ENCODE measurements at places on chromosomes 2 and 18.

DNA sequence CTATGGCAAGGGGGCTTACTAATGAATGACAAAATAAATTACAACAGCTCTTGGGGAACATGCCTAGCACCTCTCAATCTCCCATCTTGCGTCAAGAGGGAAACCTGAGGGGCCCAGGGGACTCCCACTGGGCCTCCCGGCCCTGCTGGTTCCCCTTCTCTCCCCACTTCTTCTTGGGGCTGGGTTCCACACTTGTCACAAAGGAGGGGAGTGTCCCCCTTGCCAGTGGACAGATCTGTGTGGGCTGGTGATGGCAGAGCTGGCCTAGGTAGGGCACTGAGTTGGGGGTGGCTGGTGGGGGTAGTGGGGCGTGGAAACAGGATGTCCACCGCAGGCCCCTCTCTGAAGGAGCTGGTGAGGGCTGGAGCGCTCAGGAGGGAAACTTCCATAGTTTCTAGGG, 184.0 kb upstream of the HAAO start:
- DNase-seq: no peak

DNA sequence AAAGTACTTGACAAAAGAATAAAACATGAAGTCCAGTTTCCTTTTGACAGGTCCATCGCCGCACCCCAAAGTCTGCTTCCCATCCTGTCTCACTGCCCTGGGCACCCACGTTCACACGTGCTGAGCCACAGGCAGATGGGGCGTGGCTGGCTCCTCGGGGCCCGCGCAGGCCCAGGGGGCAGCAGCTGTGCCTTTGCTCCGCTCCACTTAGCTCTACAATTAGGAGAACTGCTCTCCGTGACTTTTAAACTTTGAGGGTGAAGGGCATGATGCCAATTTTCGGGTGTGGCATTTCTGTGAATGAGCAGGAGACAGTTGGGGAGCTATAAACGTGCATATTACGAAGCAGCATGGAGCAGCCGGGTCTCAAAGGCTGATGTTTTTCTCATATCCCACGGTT, 152.4 kb downstream of the TDRD15 start:
- DNase-seq: no peak

- DNase-seq: no peak
Measured at GRCh38 chr2:37812414-37812813, 112.7 kb upstream of the RMDN2 start.

GRCh38 chr2:181128199-181128598, 147.8 kb downstream of the UBE2E3 start:
- DNase-seq: no peak

GRCh38 chr2:112493858-112494648, 12.1 kb downstream of the TTL start:
- no peak for DNase-seq

DNA sequence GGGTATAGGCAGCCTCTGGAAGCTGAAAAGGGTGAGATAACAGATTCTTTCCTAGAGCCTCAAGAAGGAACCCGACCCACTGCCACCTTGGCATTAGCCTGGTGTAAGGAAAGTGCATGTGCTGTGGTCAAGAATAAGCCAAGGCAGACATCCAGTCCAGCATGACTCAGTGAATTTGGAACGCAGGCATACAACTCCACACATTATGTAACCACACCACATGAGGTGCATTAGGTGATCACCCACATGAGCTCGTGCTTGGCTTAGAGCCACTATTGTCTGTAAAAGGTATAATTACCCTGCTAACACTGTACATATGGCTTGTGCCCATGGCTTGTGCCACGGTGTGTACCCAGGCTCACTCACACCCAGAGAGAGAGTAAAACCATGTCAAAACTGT, 583.7 kb upstream of the HNMT start:
- DNase-seq: no peak

DNA sequence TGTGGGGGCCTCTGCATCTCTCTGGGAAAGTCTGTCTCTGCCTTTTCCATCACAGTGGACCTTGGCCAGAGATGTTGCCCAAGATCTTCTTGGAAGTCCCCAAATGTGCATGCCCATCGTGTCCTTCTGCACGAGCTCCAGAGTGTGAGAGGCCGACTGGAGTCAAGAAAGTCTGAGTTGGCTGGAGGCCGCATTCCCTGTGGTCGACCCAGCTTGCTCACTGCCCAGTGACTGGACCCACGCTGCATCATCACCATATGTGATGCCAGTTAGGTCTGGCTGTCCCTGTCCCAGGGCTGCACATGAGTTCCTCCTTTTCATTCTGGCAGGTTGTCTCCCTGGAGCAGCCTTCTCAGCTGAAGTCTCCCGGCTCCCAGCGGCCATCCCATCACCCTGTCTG, 93.8 kb downstream of the ARL4C start:
- DNase-seq: no peak

- DNase-seq: no peak
Measured at GRCh38 chr18:55414475-55414874, 173.5 kb downstream of the TCF4 start.

DNA sequence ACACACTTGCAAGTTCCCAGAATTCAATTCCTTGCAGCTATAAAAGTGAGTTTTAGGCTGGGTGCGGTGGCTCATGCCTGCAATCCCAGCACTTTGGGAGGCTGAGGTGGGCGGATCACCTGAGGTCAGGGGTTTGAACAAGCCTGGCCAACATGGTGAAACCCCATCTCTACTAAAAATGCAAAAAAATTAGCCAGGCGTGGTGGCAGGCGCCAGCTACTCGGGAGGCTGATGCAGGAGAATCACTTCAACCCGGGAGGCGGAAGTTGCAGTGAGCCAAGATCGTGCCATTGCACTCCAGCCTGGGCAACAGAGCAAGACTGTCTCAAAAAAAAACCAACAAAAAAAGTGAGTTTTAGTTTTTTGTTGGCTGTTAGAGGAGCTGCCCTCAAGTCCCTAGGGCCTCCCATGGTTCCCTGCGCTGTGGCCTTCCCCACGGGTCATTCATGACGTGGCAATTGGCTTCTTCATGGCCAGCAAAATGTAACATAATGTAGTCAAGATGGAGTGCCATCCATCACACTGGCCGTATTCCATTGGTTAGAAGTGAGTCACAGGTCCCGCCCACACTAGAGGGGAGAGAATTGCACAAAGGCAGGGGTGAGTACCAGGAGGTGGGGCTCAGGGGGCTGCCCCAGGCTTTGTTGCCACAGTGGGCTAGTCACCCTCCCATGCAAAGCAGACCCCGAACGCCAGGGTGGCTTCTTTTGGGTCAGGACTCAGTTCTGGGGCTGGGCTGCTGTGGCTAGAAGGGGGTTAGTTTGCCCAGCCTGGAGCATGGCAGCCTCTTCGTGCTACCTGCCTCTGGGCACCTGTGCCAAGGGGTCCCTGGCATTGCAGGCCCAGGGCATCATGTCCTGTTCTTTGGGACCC, 37.7 kb upstream of the INHBB start:
- DNase-seq: no peak

- no peak for DNase-seq
Measured at GRCh38 chr2:99027856-99028255, 91.8 kb upstream of the CRACDL start.

GRCh38 chr2:46306330-46306751, 9.1 kb downstream of the EPAS1 start:
- DNase-seq: no peak

DNA sequence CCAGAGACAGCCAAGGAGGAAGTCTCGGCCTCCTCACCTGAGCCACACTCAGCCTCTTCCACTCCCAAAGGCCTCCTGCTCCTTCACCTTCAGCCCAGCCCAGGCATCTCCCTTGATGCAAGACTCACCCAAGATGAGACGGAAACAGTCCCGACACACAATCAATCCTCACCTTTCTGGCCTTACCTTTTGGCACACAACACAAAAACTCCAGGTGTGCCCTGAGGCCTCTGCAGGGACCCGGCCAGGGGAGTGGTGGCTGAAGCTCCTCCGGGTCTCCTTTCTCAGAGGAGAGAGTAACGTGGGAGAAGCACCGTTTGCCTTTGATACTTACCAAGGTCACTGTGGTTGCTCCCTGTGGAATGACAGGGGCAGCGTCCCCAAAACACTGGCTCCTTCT, 23.8 kb upstream of the EFHD1 start:
- DNase-seq: no peak

- no peak for DNase-seq
Measured at GRCh38 chr2:46196871-46197462, 100.2 kb upstream of the EPAS1 start.

DNA sequence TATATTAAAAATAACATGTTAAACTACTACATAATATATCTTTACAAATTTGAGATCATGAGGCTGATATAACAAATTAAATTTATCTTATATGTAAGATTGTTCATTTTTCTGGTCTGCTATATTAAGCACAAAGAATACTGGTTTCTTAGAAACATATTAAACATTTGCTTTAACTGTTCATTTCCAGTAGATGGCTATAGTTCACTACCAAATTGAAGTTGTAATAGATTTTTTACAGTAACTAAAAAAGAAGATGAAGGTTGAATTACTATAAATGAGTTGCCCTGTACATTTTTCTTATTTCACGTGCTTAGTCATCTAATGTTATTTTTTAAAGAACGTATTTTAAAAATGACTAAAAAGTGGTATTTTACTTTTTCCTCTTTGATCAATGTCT, 57.0 kb downstream of the ZNF407 start:
- DNase-seq: no peak

- DNase-seq: no peak
Measured at GRCh38 chr18:63470751-63471150, 6.0 kb upstream of the SERPINB5 start.

DNA sequence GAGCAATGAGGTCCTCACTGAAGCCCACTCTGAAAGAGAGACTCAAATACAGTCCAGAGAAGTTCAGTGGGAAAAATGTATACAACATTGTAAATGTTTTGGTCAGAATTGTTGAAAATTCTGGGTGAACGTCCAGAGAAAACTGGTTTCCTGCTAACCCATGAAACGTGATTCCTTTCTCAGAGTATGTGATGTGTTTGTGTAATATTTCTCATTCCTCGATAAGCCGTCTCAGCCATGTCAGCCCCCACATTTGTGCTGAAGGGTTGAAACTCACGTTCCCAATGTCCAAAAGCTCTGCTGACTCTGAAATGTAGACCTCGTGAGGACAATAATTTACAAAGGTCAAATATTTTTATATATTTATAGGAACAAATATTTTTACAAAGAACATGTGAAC, 51.6 kb downstream of the BMP10 start:
- no peak for DNase-seq

- no peak for DNase-seq
Measured at GRCh38 chr2:206718296-206718695, at the start of gene DYTN. Gene DYTN, minus strand, starts transcription at chr2:206718396. Its CDS starts 117 bp downstream, at chr2:206718279.

DNA sequence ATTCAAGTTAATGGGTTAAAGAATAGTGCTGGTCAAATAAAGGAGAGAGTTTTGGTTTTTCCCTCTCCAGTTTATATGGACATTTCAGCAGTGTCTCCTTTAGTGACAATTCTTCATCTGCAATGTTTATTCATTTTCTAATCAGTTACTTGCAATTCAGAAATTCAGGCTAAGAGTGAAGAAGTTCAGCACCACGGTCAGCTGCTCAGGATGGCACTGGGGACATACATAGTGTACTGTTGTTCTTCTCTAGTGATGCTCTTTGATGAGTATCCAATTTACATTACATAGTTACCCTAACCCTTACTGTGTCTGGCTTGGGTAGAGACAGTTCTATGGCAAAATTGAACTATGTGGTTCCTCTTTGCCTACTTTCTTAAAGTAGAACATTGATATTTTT, 412.7 kb downstream of the CNTNAP5 start:
- DNase-seq: no peak

DNA sequence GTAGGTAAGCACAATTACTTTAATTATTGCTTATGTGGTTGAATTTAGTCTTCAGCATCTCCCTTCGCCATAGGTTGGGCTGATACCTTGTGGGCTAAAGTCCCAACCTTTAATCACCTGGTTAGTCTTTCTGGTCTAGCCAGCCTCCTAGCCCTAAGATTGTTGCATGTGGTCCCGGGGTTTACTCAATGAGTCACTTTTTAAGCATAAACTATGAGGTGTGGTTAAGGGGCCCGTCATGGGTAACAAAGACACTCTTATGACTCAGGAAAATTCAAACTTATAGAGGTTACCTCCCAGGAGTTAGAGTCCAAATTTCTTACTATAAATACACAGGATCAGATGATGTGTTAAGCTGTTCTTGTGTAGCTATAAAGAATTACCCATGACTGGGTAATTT, 841.6 kb downstream of the TRIB2 start:
- no peak for DNase-seq

DNA sequence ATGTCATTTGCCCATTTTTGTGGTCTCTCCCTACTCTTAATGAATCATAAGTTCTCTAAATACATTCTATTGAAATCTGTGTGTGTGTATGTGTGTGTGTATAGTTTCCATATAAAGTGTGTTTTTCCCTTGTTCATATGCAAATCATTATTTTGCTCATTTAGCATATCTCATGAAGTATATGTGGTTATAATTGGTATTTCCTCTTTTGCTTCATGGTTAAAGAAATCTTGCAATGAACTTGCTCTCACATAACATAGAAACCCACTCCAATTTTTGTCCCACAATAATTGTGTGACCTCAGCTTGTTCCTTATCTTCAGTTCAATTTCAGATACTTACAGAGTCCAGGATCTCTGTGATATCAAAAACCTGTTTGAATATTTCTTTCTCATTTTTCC, 1.2 kb downstream of the CPO start:
- DNase-seq: no peak

GRCh38 chr18:40606996-40607395, 1348.0 kb upstream of the PIK3C3 start:
- no peak for DNase-seq

DNA sequence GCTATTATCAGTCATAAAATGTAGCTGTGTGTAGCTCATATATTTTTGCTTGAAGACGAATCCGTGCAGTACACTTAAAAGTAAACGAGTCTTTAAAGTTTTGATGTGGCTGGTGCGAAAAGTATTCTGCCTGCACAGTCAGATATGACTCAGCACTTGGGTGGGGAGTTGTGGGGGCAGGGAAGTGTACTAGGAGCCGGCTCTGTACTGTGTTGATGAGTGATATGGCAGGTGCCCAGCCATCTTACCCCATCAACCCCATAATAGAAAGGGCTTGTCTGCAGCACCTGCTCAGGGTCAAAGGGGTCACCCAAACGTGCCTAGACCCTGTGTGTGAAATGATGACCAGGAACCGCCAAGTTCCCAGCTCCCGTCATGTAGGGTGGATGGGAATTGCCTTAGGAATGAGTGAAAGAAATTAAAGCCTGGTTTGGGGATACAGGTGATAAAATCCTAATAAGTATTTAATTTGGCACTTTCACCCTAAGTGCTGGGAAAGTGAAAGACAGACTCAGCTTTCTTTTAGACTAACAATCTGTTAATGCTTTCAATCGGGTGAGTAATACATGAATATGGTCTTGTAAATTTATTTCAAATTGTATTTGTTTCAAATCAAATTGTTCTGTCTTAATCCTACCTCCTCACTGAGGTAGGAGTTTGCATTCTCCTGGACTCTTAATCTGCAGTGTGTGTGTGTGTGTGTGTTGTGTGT, 48.0 kb downstream of the BCL2L11 start:
- peak; percentile 11 for DNase-seq

GRCh38 chr2:65053199-65053598, 3.0 kb upstream of the CEP68 start:
- peak; percentile 54 for DNase-seq

- no peak for DNase-seq
Measured at GRCh38 chr2:190215620-190216019, 104.0 kb downstream of the HIBCH start.
